ENCODE measurements at places on chromosomes 5 and 9. TPM values are rescaled to one million over a fixed set of nuclear protein-coding genes. Genes with fewer than 3 reads are reported as not detected.

The SPINK13 gene
- not detected for polyA plus RNA-seq

The CATSPER3 gene
- 0.37 TPM for polyA plus RNA-seq

The SPATA31C1 gene
- polyA plus RNA-seq = not detected

GRCh38 chr9:130410443-130410842 is 34.3 kb upstream of the ASS1 start:
- DNase-seq = no peak

DNA sequence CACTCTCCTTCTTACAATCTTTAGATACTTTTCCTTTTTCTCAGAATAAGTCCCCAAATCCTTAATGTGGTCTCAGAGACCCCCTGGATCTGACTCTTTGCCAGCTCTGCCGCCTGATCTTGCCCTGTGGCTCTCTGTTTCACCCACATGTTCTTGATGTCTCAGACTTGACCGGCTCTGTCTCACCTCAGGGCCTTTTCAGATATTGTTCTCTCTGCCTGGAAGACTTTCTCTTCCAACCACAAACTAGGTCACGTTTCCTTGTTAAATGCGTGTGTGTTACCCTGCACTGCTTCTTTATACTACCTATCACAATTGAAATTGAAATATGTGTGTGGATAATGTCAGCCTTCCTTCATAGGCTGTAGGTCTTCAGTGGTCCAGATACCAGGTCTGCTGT is 265.4 kb upstream of the NUDT12 start:
- no peak for DNase-seq

- no peak for DNase-seq
Measured at GRCh38 chr9:129777769-129778130, 24.9 kb upstream of the PTGES start.

DNA sequence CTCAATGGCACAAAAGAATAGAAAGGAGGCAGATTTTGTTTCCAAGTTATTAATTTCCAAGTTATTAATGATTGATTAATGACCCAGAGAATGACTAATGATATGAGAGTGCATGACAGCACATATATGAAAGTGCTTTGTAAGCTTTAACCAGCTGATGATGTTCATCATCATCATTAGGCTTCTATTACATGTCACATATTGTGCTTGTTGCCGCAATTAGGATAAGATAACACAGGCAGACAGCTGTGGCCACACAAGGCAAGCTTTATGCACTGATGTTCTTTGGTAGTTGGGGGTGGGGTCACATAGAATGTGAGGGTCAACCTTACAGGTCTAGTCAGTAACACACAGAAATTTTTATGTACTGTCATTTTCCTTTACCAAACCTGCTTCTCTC is 219.7 kb downstream of the TRPM3 start:
- DNase-seq = no peak

GRCh38 chr5:98200726-98201541 is 572.5 kb upstream of the RGMB start:
- no peak for DNase-seq
